Spinal cord (tissue), 10 donors: ENCODE measurements at places on chromosomes 1 and 21.

- no peak for DNase-seq
Measured at GRCh38 chr1:234962340-234962989, 166.2 kb downstream of the TOMM20 start.

GRCh38 chr1:44594353-44594752 is 79.9 kb downstream of the TMEM53 start:
- DNase-seq, result peak; percentile 48

- no peak for DNase-seq
Measured at GRCh38 chr21:32812035-32812434, 40.5 kb upstream of the PAXBP1 start.

DNA sequence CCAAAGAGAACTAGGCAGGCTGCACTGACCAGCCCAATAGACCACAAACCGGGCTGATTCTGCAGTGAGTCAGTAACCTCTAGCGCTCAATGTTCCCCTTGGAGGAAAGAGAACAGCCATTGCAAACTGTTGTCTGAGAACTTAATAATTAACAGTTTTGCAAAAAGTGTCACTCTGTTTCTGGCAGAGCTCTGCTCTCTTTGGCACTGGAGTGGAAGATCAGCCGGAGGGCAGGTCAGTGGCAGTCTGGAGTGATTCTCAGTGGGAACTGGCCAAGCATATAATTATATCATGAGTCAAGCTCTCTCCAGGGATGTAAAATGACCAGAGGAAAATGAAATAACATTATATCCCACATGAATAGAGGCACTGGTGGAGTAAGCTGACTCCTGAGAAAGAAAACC is 238.3 kb downstream of the HLX start:
- DNase-seq, result peak; percentile 48

DNA sequence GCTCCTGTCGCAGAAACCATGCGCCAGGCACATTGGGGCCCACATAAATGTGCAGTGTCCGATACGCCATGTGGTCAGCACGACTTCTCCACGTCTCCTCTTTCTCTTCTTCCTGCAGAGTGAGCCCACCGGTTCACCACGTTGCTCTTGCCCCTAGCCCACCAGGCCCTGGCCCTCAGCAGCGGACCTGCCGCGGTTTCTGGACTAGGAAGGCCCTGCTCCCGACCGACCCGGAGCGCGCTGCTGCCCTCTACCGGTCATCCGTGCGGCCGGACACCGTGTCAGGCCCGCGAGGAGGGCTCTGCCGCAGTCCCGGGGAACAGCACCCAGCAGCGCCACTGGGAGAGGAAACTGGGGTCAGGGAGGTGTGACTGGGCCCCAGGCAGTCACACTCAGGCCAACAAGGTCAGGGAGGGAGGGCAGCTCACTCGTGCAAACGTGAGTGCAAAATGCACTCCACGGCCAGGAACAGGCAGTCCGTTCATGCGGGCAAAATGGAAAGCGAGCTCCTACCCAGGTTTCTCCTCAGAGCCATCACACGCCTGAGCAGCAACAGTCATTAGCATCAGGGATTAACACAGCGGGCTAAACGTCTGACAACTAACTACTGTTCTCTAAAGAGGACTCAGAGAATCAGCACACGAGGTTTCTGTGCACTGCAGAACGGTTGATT is 13.7 kb downstream of the TLR5 start:
- no peak for DNase-seq

DNA sequence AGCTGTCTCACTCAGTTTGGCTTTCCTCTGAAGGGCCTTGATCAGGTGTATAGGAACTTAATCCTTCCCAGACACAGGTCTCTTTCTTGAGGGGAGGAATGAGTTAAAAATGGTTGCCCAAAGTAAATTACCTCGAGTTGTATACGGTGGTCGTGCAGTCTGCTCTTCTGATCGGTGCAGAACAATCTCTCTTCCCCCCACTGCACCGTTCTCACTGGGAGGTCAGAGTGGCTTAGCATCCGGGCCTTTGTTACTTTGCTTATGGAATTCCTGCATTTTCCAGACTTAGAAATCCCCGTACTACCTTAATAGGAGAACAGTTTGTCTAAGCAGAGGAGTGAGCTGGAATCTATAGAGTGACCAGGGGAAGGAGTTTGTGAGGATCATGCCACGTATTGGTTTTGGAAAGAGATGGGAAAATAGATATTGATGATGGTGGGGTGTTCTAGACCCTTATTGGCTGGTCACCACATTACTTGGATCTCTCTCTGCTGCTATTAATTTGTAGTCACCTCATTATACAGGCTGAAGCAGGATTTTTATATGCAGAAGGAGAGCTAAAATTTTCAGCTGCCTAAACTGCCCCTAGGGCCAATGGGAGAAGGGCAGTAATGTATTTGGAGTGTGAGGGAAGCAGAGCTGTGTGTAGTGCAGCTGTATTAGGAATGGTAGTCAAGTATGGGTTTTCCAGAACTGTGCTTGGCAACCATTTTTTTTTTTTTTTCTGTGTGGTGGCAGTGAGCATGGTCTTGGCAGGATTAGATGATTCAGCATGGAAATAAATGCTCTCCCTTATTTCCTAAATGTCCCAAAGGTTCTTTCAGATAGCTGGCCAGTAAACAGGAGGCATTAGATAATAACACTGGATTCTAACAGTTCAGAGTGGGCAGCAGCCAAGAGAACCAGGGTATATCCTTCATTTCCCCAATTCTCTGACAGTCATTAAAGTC is 81.5 kb downstream of the NDUFS5 start:
- DNase-seq, result no peak

- DNase-seq, result no peak
Measured at GRCh38 chr1:30704765-30705509, 18.4 kb downstream of the MATN1 start.

DNA sequence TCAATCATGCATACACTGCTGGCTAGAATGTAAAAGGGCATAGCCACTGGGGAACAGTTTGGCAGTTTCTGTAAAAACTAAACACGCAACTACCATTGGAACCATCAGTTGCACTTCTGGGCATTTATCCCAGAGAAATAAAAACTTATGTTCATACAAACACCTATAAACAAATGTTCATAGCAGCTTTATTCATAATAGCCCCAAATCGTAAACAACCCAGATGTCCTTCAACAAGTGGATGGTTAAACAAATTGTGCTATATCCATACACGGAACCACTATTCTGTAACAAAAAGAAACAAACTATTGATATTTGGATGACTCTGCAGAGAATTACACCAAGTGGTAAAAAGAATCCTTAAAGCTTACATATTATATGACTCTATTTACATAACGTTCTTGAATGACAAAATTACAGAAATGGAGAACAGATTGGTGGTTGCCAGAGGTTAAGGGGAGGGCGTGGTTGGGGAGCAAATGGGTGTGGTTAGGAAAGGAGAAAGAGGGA is 22.8 kb downstream of the LACTBL1 start:
- DNase-seq, result no peak

- no peak for DNase-seq
Measured at GRCh38 chr21:25637851-25638659, 1.0 kb upstream of the JAM2 start.

GRCh38 chr1:174274452-174274851 is 115.1 kb downstream of the RABGAP1L start:
- no peak for DNase-seq

DNA sequence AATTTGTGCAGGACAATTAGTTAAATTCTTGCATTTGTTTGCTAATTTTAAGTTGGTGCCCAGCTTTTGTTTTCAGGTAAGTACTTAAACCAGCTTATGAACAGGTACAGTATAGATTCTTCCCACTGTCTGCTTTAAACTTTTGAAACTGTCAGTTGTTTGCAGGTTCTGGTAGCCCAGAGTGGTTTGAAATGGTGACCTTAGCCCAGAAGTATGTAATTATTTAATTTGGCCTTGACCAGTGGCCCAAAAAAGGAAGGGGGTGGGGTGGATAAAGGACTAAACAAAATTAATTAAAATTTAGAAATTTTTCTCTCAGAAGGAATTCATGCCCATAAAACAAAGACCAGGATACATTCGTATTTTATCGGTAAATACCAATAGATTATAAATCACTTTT is 69.0 kb downstream of the PTBP2 start:
- DNase-seq, result no peak

- no peak for DNase-seq
Measured at GRCh38 chr1:10515301-10515975, 40.7 kb downstream of the PEX14 start.

- peak; percentile 93 for DNase-seq
Measured at GRCh38 chr1:66271216-66271903, 262.6 kb upstream of the SGIP1 start.

DNA sequence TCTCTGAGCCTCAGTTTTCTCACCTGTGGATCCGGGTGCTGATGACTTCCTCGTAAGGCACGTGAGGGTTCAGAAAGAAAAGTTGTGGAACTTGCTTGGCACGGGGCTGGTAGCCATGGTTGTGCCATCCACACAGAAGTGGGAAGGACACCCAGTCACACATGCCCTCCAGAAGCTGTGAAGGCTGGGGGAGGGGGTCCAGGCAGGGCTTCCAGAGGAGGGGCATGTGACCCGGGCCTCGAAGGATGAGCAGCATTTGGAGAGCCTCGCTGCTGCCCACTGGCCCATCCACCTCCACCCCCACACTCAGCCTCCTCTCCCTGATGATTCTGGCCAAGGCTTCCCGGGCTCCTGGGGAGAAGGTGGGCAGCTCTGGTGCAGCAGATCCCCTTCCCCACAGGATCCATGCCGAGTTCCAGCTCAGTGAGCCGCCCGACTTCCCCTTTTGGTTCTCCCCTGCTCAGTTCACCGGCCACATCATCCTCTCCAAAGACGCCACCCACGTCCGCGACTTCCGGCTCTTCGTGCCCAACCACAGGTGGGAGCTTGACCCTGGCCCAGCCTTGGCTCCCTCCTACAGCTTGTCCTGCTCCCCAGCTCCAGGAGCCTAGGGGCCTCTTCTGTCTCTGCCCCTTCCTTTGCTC is 9.4 kb downstream of the SELENON start:
- no peak for DNase-seq

- no peak for DNase-seq
Measured at GRCh38 chr1:151990856-151991198, 2.8 kb downstream of the S100A10 start.

DNA sequence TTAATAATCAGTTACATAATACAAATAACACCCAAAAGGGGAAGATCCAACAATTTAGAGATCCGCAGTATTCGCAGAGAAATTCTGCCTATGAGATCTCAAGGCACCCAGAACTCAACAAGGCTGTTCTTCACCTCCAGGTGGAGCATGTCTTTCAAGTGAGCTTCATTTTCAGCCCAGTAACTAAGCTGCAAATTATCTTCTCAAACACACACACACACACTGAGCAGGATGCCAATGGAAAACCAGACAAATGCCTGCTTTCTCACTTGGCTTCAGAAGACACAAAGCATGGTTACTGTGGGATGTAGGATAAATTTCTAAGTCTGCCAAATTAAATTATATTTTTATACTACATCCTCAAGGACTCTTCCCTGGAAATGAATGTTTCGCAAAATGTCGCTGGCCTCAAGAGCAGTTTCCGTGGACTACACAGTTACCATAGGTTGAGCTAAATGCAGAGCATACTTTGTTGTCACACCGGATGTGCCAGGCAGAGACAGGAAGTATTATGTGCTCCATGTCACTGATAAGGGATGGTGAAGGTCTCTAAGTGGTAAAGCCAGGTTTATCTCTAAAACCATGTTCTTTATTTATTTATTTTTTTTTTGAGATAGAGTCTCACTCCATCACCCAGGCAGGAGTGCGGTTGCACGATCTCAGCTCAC is 30.3 kb downstream of the UBR4 start:
- no peak for DNase-seq

DNA sequence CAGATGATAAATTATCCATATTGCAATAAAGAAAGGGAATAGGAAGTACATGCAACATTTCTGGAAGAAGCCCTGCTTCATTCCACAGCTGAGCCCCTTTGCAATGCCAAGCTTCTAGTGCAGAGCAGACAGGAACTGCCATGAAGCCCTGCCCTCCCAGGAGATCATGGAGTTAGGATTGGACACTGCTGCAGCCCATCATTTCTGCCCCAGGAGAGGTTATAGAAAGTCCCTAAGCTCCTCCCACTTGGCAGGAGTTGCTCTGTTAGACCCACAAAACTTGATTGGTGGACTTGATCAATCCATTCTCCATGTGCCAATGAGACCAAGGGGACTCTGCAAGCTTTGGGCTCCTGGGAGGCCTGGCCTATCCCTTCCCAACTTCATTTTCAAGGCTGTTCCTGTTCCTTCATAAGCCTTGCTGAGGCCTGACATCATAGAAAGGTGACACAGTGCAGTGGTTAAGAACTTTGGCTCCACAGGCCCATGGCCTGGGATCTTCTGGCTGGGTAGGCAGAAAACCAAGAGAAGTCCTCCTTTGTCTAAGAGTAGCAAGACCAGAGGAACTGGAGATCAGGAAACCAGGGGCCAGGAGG is 1.3 kb upstream of the LAPTM5 start:
- DNase-seq, result no peak

DNA sequence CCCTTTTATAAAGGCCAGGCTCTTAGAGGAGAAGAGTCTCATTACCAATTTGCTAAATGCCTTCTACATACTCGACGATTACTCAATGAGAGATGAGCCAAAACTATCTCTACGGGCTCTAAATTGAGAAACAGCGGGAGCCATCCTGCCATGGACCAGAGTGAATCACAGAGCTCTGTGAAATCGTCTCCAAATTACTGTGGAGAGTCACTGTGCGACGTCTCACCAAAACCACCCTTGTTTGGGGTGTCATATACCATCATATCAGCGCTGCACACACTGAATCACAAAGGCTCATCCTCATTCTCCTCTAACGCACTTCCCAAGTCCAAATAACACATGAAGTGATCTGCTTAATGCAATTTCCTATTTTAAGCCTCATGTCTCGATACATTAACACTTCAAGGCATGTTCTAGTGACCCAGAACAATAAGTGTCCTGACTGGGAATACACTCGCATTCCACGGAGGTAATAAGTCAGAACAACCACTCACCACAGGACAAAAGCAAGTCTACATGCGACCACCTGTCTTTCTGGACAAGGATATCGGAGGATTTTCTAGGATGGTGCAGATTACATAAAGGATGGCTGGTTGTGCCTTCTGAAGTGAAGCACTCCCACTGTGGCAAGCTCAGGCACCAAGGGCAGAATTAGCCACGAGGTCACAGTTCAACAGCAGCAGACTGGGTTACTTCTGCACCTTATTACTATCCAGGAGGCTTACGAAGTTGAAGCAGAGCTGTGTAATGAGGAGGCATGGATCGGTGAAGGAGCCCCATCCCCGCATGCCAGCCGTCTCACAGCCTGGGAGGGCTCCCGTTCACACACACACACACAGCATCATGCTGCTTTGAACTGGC is 44.3 kb downstream of the NID1 start:
- DNase-seq, result no peak
